ENCODE measurements at places on chromosomes 11 and 22.

- DNase-seq, result no peak
These were observed 25.7 kb upstream of the CTR9 start for GRCh38 chr11:10725114-10725906.

DNA sequence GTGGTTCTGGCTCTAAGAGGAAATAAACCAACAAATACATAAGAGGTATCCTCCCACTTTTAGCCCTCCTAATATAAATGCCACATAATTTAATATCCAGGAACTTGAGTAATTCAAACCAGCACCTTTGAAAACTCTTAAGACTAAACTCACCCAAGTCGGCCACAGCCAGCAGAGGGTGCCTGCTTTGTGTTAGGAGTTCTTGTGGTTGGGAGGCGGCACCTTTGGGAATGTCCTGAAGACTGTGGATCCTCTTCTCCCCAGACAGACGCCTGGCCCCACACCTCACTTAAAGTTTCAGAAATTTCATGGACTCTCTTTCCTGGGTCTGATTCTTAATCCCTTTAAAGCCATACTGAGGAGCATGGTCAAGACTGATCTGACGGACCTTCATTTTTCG, 169.0 kb downstream of the TBC1D22A start:
- DNase-seq, result no peak

DNA sequence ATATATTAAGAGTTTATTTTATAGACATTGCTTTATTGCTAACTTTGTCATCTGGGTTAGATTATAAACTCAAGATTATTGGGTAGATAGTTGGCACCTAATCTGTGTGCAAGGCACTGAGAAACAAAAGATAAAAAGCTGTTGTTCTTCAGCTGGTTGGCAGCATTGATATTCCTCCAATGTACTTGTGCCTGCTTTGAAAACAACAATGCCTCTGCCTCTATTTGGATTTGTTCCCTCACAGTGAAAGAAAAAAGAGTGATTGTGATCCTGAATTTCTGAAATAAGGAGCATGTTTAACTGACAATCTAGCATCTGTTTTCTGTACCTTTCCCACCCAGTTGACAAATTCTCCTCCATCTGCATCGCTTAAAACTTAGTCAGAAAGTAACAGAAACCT, 98.3 kb downstream of the TYR start:
- no peak for DNase-seq

GRCh38 chr22:35354068-35354467, 26.8 kb upstream of the HMOX1 start:
- DNase-seq, result no peak

DNA sequence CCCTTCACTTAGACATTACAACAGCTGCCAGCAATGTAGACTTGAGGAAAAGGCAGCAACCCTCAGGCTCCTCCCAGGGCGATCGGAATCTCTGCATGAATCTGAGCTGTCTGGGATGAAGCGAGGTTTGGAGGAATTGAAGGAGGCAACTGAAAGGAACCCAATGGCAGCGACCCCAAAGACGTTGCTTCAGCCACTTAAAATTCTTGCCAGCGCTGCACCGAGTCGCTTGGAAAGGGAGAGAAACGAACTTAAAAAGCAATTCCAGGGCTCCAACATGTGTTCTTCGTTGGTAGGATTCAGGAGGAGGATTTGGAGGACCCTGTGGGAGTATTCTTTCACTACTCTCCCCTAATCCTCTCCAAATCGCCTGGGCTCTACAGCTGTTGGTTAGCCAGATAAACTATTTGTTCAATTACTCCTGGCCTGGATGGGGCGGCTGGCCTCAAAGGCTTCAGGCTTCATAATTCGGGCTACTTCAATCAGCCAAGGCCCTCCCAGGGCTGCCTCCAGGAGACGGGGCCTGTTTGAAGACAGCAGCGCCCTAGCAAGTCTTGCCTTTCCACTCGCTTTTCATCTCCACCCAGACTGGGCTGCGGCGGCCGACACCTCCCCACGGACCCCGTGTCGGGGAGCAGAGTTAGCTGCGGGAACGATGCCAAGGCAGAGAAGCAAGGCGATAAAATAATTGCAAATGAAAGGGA, 72.4 kb upstream of the TMEM45B start:
- DNase-seq, result no peak

DNA sequence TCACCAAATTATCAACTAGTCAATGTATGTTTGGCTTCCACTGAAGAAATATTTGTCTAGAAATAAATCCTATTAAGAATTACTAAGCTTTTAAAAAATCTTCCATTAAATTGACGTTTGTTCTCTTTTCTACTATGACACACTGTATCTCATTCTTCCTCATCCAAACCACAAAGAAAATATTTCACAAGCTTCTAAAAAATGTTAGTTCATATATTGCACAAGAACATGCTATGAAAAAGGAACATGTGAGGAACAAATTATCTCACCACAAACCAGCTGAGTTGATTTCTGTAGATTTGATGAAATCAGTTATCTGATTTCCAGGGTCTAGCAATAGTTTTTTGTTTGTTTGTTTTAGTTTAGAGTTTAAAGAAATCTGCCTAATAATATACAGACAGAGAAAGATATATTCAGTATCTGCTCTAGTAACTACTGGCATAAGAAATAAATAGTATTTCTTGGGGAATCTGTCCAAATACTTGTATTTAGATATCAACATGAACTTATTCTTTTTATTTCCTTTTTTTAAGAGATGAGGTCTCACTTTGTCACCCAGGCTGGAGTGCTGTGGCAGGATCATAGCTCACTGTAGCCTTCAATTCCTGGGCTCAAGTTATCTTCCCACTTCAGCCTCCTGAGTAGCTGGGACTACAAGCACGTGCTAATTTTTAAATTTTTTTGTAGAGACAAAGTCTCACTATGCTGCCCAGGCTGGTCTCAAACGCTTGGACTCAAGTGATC, 161.7 kb downstream of the ATG16L2 start:
- DNase-seq, result no peak

DNA sequence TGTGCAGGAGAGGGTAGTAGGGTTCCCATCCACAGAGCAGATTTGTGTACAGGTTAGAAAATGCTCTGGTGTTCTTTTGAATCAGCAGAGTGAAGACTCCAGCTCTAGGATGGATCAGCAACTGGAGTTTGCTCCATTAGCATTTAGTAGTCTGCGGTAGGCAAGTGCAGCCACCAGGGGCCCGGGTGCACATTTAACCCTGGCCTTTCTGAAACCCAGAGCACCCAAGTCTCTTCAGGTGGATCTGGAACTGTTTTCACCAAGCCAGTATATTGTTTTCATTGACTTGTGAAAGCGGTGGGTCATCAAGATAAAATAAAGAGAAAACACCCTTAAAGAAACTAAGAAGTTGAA, 100.8 kb upstream of the CLPB start:
- no peak for DNase-seq

GRCh38 chr11:65987336-65987735, 14.6 kb downstream of the EIF1AD start:
- DNase-seq, result no peak

GRCh38 chr11:64204080-64204440, 2.5 kb upstream of the FERMT3 start:
- no peak for DNase-seq

GRCh38 chr22:25051073-25051472, 98.6 kb downstream of the KIAA1671 start:
- DNase-seq, result no peak

Measured in NCI-H345 (cell line).